ENCODE measurements at places on chromosomes 1 and 21.

GRCh38 chr1:54575161-54575560 is 27.1 kb downstream of the ACOT11 start:
- no peak for DNase-seq

GRCh38 chr21:28247454-28248020 is 745.1 kb downstream of the LTN1 start:
- no peak for DNase-seq

DNA sequence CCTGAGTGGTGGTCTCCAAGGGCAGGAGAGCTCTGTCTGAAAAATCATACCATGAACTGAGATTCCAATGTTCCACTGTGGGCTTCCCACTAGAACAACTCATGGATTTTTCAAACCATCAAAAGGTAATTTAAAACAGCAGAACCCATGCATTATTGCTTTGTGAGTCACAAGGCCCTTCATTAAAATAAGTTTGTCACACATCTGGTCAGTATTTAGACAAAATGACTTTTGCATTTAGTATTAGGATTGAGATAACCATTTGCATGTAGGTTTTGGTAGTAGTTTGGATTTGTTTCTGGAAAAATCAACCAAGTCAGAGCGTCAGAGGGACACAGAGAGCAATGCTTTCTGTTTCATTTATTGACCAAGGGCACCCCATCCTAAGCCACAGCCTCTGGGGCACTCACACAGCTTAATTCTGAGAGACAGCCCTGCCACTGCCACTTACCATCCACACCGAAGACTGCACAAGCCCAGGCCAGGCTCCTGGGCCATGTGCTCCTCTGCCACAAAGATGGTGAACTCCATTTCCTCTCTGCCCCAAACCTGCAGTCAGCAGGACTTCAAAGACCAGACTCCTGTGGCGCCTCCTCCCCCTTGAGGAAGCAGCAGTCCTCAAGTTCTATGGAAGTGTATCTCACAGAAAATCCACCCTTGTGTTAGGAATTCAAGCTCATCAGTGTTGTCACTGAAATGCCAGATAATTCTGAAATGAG is 132.6 kb upstream of the DUSP10 start:
- DNase-seq = no peak

DNA sequence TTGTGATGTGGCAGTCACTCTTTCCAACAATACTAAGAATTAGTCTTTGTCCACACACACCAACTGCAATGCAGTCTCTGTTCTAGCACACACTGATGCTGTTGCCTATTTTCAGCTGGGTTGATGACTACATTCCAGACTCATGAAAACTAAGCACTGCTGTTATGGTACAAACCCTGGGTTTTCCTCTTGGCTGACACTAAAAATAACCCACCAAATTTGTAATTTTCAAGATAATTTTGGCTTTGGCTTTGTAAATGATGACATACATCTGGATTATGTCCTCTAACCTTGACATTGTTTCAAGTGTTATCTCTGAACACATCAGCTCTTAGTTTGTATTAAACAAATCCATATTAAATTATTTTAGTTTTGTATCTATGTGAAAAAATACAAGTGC is 444.8 kb downstream of the PTPRC start:
- no peak for DNase-seq

- DNase-seq = no peak
Measured at GRCh38 chr1:9341301-9341845, 48.7 kb downstream of the SPSB1 start.

DNA sequence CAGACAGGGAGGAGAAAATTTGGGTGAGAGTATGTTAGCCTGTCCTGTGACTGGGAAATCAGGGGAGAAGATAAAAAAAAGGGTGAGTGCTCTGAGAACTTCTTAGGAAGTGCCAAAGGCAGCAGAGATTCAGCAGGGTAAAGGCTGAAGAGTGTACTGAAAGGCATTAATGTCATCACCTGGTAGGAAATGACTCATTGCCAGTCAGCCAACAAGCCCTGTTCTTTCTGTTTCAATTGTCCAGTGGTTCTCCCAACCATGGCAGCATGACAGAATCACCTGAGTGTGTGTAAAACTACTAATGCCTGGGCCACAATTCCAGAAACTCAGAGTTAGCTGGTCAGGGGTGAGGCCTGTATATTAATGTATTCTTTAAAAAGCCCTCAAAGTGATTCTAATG is 83.5 kb downstream of the INTS7 start:
- no peak for DNase-seq

- no peak for DNase-seq
Measured at GRCh38 chr1:2158272-2158671, 36.3 kb downstream of the FAAP20 start.

GRCh38 chr1:226916497-226916896 is 23.6 kb upstream of the COQ8A start:
- DNase-seq = no peak

All from GM12878 (cell line).